ENCODE measurements at places on chromosomes 7 and 10.

DNA sequence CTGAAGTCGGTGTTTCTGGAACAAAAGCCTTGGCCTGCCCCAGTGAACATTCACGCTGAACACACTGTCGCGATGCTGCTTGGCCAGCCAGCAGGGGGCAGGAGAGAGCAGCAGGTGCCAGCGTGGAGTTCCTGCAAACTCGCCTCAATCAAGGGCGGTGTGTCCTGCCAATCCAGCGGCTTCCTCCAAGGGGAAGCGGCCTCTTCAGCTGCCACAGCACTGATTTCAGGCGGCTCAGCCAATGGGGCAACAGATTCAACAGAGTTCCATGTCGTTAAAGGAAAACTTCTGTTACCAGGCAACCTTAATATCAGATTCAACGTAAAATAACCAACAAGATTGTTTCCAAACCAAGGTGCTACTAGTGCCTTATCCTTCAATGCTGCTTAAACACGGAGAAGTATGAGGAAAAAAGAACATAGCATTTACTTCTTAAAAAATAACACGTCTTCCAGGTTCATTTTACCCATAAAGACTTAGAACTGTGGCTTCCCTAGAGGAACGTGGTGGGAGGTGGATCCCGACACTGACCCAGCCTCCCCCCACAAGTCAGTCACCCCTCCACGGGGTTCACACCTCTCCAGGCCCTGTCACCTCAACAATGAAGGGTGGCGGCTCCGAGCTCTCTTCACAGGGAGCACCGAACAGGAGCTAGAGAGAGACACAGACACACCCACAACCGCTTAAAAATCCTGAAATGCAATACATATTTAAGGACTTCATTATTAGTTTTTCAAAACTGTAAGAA lies 178.2 kb downstream of the DIP2C start:
- DNase-seq, result peak; percentile 87

- DNase-seq, result no peak
Measured at GRCh38 chr10:13490503-13490902, 38.3 kb downstream of the BEND7 start.

DNA sequence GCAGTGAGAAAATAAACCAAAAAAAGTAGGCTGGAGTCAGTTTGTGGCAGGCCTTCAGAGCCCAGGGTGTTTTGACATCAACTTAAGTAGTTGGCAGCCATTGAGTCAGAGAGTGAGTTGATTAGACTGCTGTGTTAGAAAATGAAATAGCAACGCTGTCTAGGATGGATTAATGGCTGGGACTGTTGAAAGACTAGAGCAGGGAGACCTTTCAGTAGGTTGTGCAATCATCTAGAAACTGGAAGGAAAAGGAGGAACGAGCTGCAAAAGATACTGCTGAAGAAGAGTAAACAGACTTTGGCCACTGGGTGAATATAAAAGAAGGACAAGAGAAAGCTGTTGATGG lies 28.6 kb upstream of the TRIL start:
- DNase-seq, result no peak

DNA sequence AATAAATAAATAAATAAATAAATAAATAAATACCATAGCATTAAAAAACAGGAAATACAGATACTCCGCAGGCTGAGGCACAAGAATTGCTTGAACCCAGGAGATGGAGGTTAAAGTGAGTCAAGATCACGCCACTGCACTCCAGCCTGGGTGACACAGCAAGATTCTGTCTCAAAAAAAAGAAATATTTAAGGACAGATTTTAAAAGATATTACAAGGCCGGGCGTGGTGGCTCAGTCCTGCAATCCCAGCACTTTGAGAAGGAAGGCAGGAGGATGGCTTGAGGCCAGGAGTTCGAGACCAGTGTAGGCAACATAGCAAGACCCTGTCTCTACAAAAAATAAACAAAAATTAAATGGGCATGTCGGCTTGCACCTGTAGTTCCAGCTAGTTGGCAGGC lies 17.5 kb upstream of the SNX8 start:
- DNase-seq, result no peak

GRCh38 chr10:51235865-51236264 lies 161.6 kb downstream of the PRKG1 start:
- no peak for DNase-seq

- peak; percentile 2 for DNase-seq
Measured at GRCh38 chr7:42493436-42494198, 256.6 kb upstream of the GLI3 start.
